ENCODE measurements at places on chromosomes 3 and 15. TPM values are rescaled to one million over a fixed set of nuclear protein-coding genes. Genes with fewer than 3 reads are reported as not detected.

Gene PSTPIP1
- 0.60 TPM for total RNA-seq

Gene GOLGA8S
- 0.07 TPM for total RNA-seq

Gene NME9
- total RNA-seq: not detected

Gene WNT5A
- 0.93 TPM for total RNA-seq

Gene DGKG
- 2.9 TPM for total RNA-seq

Gene DNAH1
- total RNA-seq: 1.3 TPM

All from mammary microvascular endothelial cell (primary cell).